ENCODE measurements at places on chromosomes 7 and 10.

DNA sequence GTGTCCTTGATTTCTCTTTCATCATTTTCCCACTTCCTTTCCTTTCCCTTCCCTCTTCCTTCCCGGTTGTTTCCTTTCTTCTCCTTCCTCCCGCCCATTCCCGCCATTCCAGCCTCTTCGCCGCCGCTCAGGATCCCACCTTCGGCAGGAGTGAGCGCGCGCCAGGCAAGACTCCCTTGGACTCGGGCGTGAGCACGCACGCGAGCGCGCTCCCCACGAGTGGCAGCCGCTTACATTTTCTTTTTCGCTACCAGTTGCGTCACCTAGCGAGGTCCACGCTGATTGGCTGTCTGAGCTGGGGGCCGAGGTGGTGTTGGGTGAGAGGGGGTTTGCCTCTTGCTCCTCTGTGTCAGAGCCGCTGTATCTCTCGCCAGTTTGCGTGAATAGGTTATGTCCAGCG, 11.8 kb downstream of the ZAN start:
- DNase-seq: peak; percentile 18

DNA sequence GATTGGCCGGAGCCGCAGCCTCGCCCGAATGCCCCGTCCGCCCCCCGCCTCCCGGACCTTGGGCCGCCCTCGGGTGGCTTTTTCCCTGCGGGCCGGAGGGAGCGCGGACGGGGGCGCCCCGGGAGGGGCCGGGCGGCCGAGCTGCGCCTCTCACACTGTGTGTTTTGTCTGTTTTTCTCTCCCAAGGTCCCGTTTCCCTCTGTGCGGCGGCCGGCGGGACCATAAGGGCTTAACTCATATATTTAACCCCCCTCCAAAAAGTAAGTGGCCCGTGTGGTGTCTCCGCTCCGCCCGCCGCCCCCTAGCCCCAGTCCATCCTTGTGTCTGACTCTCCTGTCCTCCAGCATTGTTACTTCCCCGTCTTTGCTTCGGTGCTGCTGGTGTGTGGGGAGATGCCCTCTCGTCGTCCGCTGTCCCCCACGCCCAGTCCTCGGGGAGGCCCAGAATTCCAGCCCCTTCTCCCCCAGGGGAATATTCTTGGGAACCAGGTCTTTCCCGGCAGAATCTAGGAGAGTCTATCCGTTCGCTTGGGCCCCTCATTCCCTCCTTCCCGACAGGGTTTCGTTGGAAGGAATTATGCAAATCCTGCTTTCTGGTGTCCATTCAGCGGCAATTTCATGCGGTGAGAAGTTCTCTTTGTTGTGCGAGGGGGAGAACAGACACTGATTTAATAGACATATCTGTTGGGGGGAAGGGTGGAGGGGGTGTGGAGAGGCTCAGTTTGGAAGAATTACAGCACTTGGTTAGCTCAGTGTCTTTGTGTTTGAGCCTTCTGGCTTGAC, 1.3 kb downstream of the LCOR start:
- peak; percentile 34 for DNase-seq

DNA sequence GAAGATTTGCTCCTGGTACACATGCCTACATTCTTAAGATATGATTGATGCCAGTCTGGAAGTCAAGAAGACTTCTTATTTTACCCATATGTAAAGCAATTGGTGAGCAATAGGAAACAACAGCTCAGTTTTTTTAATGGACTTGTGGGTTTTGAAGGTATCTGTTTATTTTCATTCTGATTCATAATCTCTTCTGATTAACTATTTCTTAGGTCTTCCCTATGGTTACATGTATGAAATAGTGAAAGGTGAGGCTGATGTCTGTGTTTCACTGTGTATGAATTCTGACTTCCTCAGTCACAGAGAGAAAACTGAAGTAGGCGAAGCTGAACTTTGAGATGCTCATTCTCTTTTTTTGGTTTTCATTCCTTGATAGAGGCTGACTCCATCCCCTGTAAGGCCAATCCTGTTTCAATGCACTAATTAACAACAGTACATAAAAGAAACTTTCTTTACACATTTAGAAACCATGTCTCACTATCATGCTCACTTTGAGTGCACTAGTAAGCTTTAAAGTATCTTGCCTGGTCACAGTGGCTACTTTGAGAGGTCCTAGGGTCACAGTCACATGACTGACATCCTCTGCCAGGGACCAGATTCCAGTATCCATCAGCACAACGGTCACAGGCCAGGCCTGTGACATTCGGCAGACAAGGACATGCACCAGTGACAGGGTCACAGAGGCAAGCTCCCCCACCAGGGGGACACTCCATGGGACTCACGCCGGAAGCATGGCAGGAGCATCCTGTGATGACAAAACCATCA, 59.5 kb upstream of the LAMB1 start:
- no peak for DNase-seq

GRCh38 chr7:107593025-107593410, 13.0 kb downstream of the BCAP29 start:
- no peak for DNase-seq

GRCh38 chr7:40329601-40330153, 194.9 kb downstream of the SUGCT start:
- DNase-seq: peak; percentile 61

- DNase-seq: no peak
Measured at GRCh38 chr7:47782022-47782421, 166.2 kb downstream of the PKD1L1 start.
